ENCODE measurements at places on chromosomes 4 and X.

GRCh38 chrX:149938881-149939654, 777 bp upstream of the EOLA2 start:
- peak; percentile 55 for DNase-seq

DNA sequence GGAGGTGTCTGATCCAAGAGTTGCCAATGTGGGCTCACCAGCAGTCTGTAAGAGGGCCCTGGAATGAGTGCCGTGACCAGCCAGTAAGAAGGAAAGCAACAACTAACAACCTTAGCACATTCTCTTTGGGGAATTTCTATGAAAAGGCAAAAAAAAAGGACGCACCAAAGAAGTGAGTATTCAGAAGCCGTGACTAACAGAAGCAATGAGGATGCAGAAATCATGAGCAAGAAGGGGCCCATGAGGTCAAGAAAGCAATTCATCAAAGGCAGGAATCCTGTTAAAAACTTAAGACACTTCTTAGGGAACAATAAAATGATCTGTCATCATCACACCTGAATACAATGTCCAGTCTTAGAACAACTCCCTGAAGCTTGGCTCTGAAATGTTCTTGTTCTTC, 260.5 kb downstream of the RAPGEF2 start:
- DNase-seq, result no peak

DNA sequence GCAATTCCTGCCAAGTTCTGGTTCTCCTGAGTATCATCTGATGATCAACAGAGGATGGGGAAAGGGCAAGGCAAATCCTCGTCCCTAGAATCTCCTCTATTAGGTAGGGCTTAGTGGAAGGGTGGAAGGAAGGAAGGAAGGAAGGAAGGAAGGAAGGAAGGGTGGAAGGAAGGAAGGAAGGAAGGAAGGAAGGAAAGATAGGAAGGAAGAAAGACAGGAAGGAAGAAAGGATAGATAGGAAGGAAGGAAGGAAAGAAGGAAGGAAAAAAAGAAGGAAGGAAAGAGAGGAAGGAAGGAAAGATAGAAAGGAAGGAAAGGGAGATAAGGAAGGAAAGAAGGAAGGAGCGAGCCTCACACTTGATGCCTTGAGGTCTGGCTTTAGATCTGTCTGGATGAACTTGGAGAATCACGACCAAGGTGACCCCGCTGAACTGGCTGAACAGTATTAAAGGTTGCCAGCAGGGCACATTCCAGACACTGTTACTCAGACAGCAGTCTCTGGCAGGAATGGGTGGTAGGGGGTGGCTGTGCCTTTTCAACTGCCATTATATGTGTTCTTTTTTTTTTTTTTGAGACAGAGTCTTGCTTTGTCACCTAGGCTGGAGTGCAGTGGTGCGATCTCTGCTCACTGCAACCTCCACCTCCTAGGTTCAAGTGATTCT, 57.1 kb downstream of the MAP7D2 start:
- DNase-seq, result no peak

DNA sequence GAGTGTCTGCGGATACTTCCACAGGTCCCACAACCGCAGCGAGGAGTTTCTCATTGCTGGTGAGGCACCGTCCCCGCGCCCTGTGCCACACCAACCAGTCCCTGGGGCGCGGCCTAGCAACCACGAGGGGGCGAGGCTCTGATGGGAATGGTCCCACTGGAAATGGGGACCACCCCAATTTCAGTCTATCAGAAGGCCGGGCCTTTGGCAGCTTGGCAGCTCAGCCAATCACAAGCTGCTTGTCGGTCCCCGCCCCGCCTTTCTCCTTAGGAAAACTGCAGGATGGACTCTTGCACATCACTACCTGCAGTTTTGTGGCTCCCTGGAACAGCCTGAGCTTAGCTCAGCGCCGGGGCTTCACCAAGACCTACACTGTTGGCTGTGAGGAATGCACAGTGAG, 3.0 kb downstream of the TIMP1 start:
- no peak for DNase-seq

GRCh38 chrX:129818123-129818522, 25.6 kb downstream of the ZDHHC9 start:
- DNase-seq, result no peak

DNA sequence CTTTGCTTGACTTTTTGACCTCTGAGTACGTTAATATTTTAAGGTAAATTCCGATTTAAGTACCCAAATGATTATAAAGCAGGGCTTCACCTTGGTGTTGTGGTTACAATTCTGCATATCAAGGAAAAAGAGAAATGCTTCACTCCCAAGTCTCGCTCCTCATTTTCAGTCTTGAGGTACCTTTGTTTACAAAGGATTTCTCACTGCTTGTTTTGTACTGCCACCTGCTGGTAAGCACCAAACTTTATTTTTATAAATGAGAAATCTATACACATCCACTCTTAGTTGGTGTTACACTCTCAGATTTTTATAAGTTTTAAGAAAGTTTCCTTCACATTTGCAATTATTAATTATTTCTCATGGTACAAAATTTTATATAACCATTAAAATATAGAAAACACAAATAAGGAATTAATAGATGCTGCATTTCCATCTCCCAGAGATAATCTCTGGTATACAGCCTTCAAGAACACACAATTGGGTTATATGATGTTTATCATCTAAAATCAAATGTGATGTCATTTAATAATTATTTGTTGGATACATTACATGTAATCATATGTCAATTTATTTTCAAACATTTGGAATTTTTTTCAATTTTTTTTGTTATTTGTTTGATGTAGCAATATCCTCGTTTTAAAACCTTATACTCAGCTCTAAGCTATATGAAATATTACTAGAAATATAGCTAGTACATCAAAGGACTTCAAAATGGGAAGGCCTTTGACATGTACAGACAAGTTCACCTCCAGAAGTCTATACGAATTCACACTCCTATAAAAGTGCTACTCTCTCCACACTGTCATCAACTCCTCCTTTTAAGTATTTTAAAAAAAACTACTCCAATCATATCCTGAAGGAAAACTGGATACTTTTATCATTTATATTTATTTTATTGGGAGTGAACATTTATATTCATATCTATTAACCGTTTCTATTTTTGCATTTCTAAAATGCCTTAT, 179.9 kb downstream of the KCNIP4 start:
- DNase-seq, result no peak

- DNase-seq, result peak; percentile 48
Observed at GRCh38 chrX:7941390-7942042, 14.3 kb upstream of the PNPLA4 start.

DNA sequence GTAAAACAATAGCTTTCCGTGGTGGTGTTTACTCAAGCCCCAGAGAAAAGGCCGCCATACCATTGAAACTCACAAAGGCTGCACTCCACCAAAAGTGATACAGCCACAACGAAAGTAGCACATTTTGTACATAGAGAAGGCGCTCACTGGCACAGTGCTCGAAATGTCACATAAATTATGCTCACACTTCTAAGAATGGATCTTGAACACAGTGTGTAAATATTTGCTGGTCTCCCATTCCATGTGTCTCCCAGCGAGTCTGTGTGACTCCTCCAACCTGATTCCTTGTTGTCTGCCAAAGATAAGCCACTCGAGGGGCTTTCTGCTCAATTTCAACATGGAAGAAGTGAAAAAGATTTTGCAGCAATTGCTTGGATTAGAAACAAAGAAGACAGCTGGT, 234.0 kb upstream of the VCX3A start:
- no peak for DNase-seq

DNA sequence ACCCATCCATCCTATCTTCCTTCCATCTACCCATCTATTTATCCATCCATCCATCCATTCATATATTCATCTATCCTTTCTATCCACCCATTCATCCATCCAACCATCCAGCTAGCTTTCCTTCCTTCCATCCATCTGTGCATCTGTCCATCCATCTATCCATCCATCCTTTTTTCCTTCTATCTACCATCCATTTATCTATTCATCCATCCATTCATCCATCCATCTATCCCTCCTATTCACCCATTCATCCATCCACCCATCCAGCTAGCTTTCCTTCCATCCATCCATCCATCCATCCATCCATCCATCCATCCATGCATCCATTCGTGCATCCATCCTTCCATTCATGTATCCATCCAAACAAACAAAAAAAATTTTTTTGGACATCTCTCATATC, 118.8 kb downstream of the PSAPL1 start:
- DNase-seq, result no peak

DNA sequence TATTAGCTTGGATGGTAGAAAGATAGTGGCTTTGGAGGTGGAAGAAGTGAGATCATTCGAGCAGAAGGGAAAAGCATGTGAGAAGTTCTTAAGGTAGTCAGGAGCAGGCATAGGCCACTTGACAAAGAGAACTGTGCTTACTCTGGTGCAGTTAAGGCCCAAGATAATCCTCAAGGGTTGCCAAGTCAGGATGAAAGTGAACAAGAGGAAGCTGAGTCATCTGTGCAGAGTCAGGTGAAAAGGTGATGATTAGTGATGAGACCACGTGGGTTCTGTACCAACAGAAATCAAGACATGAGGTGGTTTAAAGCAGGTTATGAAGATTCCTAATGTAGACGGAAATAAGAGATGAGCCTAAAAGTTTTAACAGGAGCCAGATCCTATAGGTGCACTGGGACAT, 369.8 kb downstream of the DTHD1 start:
- no peak for DNase-seq

Measured in SK-N-MC (cell line).